ENCODE measurements at places on chromosomes 4 and X.

DNA sequence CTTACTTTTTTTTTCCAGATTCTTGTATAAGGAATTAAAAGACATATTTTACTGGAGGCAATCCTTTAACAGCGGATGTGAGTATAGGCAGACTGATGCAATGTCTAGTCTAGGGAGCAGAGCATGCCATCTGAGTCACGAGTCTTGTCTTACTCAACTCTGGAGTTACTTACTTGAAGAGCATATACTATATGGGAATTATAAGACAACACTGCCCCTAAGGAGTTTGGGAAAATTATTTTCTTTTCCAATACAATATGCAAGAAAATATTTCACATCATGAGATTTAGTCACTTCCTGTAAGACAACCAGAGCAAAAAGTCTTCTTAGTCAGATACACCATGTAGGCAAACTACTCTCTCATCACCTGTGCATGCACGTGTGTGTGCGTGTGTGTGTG is 537.3 kb upstream of the FTHL17 start:
- DNase-seq: no peak

DNA sequence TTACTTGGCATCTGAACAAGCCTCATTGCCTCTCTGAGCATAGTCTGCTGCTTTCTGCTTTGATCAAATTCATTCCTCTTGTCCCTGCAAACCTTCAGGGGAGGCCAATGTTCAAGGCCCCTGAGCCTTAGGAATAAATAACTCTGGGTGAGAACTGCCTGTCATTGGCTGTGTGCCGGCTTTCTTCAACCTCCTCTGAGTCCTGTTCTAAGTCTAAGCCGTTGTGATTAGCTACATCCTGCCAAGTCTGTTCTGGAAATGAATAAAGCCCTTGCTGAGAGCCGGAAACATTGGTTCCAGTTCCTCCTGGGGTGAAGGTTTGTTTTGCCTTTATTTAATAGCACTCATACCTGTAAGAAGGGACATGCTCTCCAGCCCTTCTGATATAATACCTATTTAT is 13.8 kb downstream of the RNF4 start:
- DNase-seq: no peak

- DNase-seq: no peak
These were observed 89.5 kb upstream of the VEGFC start for GRCh38 chr4:176882206-176882605.

DNA sequence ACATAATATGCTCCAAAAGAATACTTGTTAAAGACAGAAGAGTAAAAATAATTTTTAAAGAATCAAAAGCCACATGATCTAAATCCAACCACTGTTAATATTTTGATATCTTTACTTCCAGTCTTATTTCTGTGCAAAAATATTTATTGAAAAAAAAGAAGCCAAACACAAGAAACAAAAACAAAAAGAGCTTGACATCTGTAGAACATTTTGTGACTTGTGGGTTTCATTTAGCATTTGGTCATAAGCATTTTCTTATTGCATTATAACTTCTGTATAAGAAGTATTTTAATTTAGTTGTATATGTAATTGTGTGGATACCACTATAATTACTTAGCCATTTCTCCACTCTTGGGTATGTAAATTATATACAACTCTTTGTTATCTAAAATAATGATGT is 63.1 kb downstream of the DIPK2B start:
- DNase-seq: no peak

- no peak for DNase-seq
These were observed 22.3 kb upstream of the NSG1 start for GRCh38 chr4:4364486-4365208.

DNA sequence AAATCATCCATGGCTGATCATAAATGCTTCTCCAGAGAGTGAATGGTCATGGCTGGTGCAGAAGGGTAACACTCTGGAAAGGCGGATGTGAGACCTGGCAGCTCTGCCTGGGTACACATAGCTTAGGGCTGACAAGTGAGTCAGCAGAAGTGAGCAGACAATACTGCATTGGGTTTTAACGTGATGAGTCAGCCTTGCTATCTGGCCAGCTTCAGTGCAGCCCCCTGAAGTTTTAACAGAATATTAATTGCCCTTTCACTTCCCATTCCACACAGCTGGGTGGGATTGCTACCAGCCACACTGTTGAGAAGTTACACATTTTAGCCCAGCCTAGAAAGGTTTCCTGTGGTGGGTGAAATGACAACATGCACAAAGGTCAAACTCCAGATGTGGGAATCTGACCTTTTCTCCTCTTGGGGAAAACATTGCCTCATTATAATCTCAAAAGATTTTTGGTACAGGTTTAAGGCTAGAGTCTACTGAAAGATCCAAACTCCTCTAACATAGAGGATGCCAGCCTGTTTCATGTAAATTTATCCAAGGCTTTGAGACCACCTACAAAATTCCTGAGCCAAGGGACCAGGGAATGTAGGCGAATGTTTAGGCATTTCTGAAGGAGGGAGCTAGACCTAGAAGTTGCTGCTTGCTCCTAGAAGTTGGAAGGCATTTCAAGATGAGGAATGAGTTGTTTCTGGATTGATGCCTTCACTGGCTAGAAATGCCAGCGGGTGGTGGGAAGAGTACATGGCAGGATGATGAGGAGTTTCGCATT is 230.3 kb upstream of the PGRMC2 start:
- no peak for DNase-seq

DNA sequence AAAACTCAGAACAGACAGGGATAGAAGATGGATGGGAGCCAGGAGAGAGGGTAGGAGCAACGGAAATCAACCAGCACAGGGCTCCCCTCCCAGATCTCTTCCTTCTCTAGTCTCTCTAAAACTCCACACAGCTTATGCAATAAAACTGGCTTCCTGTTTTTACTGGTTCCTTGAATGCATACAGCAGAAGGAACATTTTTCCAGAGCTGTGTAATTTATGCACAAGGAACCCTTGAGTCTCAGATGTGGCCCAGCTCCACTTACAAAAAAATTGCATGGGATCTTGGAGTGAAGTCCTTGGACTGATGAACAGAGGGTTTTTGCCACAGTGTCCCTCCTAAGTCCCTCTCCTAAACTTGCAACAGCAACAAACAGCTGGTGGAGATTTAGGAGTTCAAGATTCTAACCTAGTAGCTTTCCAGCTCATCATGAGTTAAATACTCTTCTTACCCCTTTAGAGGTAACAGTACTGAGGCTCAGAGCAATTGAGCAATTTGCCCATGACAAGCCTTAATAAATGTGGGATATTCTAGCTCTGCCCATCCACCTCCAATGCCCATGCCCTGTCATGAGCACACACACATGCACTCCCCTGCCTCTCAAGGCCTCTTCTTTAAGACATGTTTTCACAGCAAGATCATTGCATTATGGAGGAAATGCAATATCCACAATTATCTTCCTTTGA is 18.4 kb upstream of the CC2D2A start:
- DNase-seq: no peak

All from NCI-H524 treated with DMSO at 0.1 percent for 48 hours (cell line).